ENCODE measurements at places on chromosomes 4 and X.

DNA sequence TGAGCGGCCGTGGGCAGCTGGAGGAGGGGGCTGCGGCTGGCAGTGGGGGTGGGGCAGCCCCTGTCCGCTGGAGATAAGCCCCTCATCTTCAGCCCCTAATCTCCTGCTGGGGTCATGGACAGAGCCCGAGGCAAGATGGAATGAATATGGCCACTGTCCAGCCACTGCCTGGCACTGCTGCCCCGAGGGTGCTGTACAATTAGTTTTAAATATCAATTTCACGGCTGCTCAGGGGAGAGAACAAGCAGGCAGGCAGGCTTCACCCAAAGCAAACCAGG is 64.1 kb upstream of the NKX1-1 start:
- peak; percentile 21 for DNase-seq

DNA sequence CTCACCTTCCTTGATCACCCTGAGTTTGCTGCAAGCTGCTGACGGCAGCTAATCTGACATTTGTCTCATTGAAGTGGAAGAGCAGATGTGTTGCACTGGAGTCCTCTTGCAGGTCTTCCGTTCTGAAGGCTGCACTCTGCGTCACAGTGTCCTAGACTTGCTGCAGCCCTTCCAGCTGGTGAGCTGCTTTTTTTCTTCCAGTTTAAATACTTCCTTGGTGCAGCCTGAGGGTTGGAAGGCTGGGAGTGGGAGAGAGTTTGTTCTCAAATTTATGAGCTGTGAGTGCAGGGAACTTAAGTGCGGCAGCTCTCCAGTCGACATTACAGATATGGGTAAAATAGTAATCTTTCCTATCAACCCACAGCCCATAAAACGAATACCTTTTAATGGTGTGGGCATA is 303.6 kb upstream of the FAT1 start:
- no peak for DNase-seq

DNA sequence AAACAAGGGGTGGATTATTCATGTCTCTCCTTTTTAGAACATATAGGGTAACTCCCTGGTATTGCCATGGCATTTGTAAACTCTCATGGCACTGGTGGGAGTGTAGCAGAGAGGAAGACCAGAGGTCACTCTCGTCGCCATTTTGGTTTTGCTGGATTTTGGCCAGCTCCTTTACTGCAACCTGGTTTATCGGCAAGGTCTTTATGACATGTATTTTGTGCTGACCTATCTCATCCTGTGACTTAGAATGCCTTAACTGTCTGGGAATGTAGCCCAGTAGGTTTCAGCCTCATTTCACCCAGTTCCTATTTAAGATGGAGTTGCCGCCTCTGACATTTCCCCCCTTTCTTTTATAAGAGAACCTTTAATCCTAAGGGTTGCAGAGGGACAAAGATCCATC is 45.8 kb downstream of the MGST2 start:
- no peak for DNase-seq

DNA sequence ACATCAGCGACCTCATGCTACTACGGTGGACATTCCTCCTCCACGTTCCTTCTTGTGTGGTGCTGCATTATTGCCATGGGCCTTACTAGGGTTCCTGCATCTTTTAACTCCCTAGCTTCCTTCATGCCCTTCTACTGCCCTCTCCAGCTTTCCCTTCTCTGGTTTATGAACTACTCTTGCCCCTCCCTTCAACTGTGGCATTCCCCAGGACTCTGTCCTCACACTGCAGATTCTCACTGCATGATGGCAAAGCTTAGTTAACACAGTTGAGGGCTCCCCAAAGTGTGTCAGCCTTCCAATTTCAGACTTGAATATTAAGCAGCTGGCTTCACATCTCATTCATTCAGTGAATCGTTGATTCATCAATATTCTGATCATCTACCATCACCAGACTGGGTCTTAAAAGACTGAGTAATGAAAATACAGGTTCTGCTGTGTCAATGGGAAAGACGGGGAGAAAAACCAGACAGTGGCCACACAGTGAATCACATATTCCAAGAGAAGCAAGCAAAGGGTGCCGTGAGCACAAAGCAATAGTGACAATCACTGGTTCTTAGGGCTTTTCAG is 53.0 kb downstream of the ZFX start:
- DNase-seq, result no peak

GRCh38 chrX:150651906-150652305 is 41.3 kb upstream of the MTMR1 start:
- no peak for DNase-seq

DNA sequence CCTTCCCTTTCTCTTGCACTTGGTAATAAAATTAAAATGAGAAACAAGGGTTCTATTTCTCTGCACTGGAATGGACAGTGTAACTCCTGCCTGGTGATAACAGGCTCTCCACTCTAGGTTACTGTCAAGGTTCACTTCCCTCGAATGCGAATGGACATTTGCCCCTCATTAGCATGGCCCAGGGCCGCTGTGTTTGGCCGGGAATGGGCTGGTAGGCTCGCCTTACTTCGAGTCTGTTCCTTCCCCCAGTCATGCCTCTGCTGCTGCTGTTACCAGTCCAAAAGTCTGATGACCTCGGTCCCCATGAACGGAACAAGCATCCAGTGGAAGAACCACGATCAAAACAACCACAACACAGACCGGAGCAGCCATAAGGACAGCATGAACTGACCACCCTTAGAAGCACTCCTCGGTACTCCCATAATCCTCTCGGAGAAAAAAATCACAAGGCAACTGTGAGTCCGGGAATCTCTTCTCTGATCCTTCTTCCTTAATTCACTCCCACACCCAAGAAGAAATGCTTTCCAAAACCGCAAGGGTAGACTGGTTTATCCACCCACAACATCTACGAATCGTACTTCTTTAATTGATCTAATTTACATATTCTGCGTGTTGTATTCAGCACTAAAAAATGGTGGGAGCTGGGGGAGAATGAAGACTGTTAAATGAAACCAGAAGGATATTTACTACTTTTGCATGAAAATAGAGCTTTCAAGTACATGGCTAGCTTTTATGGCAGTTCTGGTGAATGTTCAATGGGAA is 61.5 kb downstream of the EDNRA start:
- no peak for DNase-seq

DNA sequence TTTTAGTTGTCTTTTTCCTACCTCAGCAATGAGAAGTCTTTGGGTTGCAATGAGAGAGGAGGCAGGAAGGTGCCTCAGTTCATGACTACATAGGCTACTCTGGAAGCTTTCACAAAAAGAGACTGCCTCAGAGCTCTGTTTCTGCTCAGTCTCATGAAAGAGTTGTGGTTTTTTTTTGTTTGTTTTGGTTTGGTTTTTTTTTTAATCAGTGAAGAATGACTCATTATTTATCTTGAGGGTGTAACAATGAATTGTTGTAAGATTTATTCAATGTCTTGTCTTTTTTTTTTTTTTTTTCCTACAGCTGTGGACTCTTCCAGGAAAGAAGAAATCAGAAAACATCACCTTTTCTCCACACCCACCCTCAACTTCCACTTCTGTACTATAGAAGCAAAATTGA is 67.5 kb upstream of the CXCL13 start:
- DNase-seq, result no peak

- DNase-seq, result no peak
These were observed 15.9 kb upstream of the COX7B2 start for GRCh38 chr4:46924789-46925529.

DNA sequence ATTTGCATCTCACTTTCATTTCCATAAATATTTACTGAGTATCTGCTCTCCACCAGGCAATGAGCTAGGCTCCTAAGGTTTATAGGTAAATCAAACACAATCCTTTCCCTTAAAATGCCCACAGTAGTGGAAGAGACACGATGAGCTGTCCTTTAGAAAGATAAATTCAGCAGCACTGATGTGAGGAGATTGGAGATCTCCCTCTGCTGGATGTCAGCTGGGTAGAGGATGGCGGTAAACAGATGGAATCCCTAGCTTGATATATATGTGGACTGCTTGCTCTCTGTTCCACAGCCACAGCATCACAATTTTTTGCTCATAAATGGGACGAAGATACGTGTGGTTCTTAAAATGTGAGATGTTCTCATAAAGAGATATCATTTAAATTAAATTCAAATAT is 216.4 kb upstream of the RASGEF1B start:
- no peak for DNase-seq

Data from SK-N-SH (cell line).